Right ventricle myocardium superior (tissue), 1 donor: ENCODE measurements at places on chromosomes 13 and 19. TPM values are rescaled to one million over a fixed set of nuclear protein-coding genes. Genes with fewer than 3 reads are reported as not detected.
A peak's percentile ranks its signal among the peaks of the same experiment; 100 is the strongest.

Gene ZNF729
- total RNA-seq: not detected

Gene RFPL4A
- not detected for total RNA-seq

Gene ZNF576
- 12.3 TPM for total RNA-seq

GRCh38 chr19:16075430-16076153 is 703 bp upstream of the TPM4 start:
- DNase-seq: no peak

DNA sequence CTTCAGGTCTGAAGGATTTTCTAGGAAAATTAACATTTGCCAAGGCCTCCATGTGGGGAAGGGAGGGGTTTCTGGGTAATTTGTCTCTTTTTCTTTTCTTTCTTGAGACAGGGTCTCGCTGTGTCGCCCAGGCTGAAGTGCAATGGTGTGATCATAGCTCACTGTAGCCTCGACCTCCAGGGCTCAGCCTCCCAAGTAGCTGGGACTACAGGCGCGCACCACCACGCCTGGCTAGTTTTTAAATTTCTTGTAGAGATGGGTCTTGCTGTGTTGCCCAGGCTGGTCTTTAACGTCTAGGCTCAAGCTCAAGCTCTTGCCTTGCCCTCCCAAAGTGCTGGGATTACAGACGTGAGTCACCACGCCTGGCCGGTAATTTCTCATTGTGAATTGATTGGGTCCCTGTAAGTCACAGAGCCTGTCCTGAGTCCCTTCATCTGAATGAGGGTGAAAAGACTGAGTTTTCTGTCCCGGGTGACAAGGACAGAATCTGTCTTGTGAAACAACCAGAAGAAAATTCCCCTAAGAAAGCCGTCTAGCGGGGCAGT is 10.0 kb upstream of the SPC24 start:
- DNase-seq: no peak

GRCh38 chr19:52170863-52171320 is 529 bp downstream of the ZNF836 start:
- DNase-seq: peak; percentile 56

DNA sequence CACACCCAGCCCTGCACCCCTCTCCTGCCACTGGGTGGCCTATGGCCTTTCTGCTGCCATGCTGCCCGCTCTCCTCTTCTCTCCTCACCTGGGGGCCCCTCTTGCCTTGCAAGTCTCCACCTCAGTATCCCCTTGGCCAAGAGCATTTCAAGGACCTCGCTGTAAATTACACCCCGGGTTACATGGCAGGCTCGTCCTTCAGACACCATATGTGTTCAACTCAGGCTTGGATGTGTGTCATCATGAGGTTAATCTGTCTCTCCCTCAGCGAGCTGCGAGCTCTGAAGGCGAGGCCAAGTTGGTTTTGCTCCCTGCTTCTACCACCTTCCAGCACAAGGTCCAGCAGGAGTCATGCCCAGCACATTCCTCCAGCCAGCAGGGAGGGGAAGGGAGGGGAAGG is 74.8 kb upstream of the TM9SF2 start:
- no peak for DNase-seq

Gene METTL21C
- not detected for total RNA-seq

DNA sequence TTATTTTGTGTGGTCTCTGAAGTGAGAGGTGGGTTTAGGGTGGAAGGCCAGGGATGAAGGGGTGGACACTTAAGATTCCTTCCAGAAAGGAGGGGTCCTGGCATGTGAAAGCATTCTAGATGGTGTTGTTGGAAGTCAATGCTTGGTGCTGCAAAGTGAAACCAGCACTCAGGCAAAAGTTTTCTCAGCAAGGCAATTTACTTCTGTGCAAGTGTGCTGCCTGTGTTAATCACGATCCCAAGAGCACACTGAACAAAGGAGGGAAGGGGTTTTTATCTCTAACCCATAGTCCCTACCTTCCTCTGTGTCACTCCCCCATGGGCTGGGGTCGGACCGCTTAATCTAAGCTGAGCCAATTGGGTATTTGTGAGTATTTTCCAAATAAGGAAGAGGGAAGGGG is 1.3 kb downstream of the ZNF134 start:
- no peak for DNase-seq

DNA sequence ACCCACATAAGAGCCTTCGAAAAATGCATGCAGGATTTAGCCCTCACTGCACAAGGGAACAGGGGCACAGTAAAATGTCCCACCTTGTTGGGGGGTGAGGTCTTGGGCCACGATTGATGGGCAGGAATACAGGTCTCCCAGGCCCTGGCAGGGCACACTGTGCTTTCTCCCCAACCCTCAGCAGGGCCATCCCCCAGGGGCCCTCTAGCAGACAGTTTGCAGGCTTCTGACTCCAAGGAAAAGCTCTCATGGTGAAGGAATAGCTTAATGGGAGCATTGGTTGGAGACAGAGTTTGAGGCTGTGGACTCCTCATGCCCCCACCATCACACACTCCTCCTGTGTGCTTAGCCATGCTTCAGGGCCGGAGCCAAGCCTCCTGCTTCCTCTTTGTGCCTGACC is 484.6 kb downstream of the ZNF536 start:
- no peak for DNase-seq

Gene PALM
- 32.9 TPM for total RNA-seq

DNA sequence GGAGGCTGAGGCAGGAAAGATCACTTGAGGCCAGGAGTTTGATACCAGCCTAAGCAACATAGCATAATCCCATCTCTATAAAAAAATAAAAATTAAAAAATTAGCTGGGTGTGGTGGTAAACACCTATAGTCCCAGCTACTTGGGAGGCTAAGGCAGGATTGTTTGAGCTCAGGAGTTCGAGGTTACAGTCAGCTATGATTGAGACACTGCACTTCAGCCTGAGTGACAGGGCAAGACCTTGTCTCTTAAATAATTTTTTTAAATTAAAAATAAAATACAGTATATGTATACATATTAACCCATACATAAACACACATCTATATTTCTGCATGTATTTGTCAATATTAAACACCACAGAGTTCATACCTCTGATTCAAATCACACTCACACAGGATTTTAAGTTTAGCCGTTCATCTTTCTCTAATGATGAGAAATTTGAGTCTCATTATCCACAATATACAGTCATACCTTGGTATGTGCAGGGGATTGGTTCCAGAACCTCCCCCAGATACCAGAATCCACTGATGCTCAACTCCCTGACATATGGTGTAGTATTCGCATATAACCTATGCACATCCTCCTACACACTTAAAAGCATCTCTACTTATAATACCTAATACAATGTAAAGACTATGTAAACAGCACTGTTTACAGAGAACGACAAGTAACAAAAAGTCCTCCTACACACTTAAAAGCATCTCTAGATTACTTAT is 44.7 kb downstream of the PSPC1 start:
- DNase-seq: no peak

GRCh38 chr19:50516456-50516855 is 2.7 kb upstream of the ASPDH start:
- DNase-seq: no peak

DNA sequence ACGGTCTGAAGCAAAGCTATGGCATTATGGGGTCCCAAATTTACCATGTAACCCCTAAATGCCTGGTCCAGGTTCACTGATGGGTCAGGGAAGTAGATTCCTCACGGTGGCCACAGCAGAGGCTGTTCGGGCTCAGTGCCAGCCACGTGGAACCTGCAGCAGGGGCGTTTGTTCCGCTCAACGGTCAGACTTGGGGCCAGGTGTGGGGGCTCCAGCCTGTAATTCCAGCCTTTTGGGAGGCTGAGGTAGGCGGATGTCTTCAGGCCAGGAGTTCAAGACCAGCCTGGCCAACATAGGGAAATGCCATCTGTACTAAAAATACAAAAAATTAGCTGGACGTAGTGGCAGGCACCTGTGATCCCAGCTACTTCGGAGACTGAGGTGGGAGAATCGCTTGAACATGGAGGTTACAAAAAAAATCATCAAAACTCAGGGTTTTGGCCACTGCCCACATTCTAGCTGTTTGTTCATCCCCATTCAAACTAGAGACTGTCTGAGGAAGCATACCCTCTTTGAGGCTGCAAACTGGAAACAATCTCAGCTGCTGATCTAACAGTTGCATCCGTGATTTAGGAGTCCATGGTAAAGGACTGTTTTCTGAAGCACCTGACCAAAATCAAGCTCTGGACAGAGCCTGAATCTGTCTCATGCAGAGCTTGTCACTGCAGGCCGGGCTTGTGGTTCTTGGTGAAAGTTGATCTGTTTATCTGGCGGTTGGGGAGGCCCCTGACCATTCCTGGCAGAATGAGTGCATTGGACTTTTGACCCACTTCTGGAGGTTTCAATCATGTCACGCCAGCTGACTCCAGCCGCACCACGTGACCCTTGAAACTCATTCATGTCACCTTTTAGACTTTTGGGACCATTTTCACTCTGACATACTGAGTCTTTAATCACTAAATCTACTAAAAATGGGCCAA is 30.2 kb upstream of the ZNF331 start:
- no peak for DNase-seq

GRCh38 chr19:51382004-51382403 is 5.8 kb downstream of the LIM2 start:
- peak; percentile 7 for DNase-seq

DNA sequence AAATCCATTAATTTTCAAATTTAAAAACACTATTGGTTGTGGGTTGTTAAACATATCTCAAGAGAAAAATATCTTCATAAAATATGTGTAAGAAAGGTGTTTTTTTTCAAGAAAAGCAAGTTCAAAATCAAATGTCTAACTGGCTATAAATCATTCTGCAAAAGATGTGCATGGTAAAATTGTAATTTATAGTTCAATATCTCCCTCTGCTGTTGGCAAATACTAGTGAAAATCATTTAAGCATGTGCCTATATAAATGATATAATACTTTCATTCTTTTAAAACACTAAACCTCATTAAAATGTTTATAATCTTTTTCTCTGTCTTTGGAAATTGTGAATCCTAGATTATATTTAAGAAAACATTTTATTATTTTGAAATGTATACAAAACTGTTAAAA is 17.2 kb upstream of the SLITRK6 start:
- DNase-seq: no peak

DNA sequence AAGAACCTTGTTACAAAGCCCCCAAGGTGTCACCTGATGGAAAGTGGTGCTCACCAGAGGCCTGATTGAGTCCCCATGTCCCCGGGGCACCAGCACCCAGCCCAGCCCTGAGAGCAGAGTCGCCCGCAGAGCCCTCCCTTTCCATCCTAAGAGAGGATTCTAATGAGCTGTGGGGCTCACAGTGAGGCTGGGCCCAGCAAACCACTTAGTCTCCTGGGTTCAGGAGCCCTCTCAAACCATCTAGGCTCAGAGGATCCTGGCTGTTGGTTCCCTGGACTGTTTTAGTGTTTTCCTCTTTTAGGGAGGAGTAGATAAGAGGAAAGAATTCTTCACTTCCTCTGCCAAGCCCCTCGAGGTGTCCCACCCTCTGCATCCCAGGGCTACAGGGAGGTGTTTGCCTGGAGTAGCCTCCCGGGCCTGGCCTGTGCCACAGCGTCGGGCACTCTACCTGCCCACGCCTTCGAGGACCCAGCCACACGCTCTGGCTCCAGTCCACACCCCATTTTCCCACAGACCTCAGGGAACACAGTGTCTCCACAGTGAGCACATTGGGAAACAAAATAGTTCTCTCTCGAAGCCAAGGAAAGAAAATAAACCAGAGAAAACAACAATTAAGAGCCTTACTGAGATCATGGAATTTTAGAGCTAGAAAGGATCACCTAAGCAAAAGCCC is 34.4 kb downstream of the DHRS12 start:
- peak; percentile 80 for DNase-seq

GRCh38 chr13:72726726-72727416 is 558 bp downstream of the MZT1 start:
- DNase-seq: peak; percentile 59

Gene APOC4
- not detected for total RNA-seq

- DNase-seq: no peak
These were observed 1451.5 kb downstream of the EFNB2 start for GRCh38 chr13:105083992-105084391.

Gene HSPB6
- total RNA-seq: 570 TPM

DNA sequence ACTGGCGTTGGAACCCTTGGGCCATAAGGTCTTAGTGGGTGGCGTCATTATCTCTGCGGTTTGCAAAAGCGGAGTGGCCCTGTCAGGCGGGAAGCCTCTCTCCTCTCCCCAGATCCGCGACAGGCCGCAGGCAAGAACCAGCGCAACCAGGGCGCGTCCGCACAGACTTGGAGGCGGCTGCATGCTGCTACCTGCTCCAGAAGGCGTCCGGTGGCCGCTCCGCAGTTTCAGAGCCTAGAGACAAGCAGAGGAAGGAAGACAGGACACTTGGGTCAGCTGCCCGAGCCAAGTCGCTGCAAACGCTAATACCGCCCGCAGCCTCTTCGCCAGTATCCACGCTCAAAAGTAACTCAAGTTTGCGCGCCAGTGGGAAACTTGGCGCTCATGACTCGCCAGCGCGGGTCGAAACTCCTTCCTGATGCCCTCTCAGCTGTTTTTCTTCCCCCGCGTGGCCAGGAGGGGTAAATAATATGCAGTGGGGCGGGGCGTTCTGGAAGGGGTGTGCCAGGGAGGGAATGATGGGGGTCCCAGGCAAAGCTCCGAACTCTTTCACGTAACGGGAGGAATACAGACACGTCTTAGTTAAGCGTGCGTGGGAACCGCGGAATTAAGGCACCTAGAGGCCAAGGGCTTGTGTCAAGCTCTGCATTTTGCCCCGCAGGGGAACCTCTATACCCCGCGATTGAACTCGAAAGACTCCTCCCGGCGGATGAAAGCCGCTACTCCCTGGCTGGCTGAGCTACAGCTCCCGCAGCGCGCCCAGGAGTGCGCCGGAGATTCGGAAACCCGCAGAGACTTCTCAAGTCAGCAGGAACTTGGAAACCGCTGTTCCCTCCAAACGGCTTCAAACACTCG is at the start of gene EDNRB:
Gene EDNRB (minus strand): TSS at position 441 of the 855 bp plus-strand sequence. CDS start 258 bp downstream, at position 183.
- DNase-seq: peak; percentile 73

- no peak for DNase-seq
These were observed 909.4 kb downstream of the UQCRFS1 start for GRCh38 chr19:28303502-28303901.

GRCh38 chr19:4279267-4279529 is 132 bp downstream of the SHD start:
- no peak for DNase-seq

Gene GRIK5
- 4.0 TPM for total RNA-seq
